CD4-positive, alpha-beta T cell treated with Interleukin-21 for 1 hour (primary cell): ENCODE measurements at places on chromosomes 1 and 21.

- DNase-seq, result no peak
Measured at GRCh38 chr1:47189844-47190508, at the start of gene PDZK1IP1. Gene PDZK1IP1, minus strand, starts transcription at chr1:47190036. Its CDS starts 104 bp downstream, at chr1:47189932.

GRCh38 chr1:63124666-63125191 lies 197.6 kb upstream of the FOXD3 start:
- no peak for DNase-seq

GRCh38 chr1:56463376-56463775 lies 116.0 kb downstream of the PLPP3 start:
- DNase-seq, result no peak

- no peak for DNase-seq
Measured at GRCh38 chr1:117842408-117843170, 86.8 kb downstream of the GDAP2 start.

DNA sequence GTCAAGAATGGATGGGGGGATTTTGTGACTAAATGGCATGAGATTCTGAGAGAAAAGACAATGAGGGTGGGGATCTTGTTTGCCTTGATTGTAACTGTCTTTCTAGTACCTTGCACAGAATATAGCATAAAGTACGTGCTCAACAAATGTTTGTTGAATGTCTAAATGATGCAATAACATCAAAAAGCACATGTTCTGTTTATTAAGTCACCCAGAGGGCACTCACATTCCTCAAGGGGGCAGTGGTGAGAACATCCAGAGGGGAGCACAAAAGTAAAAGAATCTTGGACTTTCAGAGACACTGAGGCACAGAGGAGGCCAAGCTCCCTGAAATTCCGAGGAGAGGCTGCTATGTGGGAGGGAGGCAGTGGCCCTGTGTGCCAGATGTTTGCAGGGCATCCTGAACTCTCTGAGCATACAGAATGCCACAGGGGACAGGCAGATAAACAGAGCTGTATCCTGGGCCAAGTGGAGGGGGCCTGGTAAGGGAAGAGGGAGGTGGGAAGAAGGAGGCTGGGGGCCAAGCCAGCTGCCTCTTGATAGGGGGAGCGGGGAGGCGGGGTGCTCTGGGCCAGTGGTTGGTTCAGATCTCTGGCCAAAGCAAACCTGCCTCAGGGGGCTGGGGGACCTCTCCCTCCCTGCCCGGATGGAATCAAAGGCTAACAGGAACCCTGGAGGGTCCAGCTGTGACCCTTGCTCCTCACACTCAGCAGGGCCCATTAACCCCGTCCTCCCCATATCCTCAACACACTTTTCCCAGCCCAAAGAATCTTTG lies 6.5 kb upstream of the ATP1A2 start:
- peak; percentile 47 for DNase-seq
